ENCODE measurements at places on chromosomes 5 and 9.
A peak's percentile ranks its signal among the peaks of the same experiment; 100 is the strongest.

DNA sequence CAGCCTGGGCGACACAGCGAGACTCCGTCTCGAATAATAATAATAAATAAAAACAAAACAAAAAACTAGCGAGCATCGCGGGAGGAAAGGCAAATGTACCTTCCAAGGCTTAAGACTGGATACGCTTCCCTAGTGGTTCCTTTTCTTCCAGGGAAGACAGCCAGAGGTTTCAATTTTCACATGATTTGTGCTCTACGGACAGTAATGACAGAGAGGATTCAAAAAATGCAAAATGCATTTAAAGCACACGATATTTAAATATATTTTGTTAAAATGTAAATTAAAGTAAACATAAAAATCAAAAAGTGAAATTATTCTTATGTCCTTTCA lies 4.3 kb upstream of the TRIM41 start:
- DNase-seq, result no peak

DNA sequence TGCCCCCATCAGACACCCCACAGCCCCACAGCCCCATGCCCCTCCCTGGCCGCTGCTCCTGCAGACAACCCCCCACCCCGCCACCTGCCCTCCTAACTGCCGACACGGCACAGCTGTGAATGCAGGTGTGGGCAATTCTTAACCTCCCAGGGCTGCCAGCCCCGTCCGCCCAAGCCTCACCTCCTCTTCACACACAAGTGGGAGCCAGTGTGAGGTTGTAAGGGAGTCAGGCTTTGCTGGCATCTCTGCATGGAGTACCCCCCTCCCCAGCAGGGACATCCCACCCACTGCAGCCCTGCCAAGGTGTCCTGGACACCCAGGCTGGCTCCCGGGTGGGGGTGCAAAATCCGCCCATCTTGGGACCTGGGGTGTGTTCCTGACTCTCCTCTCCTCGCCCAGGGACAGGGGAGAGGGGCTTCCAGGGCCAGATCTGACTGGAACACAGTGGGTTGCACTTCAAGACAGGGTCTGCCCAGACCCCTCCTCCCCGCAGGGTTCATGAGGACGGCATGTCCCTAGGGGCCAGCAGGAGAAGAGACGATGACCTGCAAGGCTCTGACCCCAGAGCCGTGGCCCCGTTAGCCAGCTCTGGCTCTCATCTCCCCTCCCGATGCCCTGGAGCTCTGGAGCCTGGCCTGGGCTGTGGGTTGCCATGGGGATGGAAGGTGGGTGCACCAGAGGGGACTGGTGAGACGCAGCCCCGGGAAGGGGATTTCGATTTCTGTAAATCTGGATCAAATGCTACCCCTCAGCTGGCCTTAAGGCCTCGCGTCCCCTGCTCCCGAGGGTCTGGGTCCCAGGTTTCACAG lies 34.4 kb downstream of the SARDH start:
- no peak for DNase-seq

GRCh38 chr9:93579711-93580516 lies 3.5 kb downstream of the PHF2 start:
- no peak for DNase-seq

DNA sequence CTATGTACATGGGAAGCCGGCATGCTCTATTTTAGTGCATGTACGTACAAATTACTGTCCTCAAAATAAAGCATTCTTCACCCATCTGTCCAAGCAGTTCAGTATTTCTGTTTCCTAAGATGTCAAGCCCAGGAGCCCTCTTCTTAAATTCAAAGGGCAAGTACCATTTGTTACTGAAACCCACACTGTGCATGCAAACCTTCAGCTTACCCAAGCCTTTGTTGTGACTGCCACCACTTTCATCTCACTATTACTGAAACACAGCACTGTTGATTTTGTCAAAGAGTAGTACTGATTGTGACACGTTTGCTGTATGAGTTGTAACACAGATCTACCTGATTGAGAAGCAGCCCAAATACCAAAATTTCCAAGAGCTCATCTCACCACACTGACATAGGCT lies 390.4 kb upstream of the IZUMO3 start:
- DNase-seq, result no peak

DNA sequence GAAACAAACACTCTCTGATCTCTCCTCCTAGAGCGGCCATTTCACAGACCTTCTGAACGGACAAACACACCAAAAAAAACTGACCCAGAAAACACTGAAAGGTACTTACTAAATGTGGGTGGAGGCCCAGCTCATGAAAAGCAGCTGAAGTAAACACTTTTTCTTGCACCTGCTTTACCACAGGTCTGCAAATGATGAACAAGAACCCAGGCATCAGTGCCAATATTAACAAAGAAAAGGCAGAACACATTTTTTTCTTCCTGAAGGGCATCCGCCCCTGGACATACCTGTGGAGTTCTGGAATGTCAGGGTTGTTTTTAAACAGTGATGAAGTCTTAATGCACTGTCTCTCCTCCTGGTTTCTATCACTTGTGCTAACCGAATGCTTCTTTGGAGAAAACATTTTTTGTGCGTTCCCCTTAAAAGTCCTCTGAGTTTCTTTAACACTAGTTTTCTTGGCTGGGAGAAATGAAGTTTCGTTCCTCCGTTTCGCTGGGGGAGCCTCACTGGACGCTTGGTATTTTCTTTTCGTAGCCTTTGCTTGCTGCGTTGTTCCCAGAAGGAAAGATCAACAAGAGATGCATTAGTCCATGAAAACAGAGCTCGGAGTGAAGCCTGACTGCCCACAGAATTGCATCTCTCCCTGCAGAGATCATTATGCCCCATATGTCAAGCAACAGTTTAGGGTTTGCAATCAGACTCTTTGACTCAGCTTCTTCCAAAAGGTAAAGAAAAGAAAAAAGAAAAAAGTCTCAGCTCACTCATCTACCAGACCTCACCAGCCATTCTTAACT lies 7.4 kb downstream of the DDX31 start:
- no peak for DNase-seq

DNA sequence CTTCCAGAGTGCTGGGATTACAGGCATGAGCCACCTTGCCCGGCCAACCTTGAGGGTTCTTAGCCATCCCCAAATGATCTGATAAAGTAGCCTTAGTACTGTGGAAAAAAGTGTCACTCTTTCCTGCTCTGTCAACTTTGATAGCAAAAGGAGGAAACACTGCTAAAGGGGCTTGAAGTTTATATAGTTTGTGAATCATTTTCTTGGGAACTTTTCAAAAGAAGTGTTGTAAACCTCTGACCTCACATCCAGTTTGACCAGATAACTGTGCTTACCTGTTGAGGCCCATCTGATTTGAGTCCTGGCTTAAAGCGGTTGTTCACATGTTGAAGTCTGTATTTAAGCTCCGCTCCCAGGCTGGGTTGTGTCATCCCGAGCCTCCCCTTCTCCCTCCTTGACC lies 303.3 kb downstream of the DOCK8 start:
- no peak for DNase-seq

GRCh38 chr5:75365740-75366139 lies 28.7 kb downstream of the HMGCR start:
- DNase-seq, result no peak

DNA sequence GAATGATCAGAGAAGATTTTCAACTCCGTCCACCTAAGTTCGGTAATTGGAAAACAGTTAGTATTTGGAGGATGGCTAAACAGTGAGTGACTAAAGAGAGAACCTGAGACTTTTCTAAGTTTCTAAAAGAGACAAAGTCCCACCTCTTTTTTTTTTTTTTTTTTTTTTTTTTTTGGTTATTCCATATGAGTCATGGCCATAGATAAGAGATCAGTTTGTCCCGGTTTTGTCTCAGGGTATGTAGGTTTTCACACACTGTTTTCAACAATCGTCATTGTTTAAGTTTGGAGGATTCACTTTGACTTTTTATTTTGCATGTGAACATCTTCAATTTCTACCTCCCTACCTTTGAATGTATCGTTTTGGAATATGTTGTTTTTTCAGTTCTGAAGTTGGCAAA lies 85.9 kb downstream of the NTRK2 start:
- DNase-seq, result peak; percentile 51

DNA sequence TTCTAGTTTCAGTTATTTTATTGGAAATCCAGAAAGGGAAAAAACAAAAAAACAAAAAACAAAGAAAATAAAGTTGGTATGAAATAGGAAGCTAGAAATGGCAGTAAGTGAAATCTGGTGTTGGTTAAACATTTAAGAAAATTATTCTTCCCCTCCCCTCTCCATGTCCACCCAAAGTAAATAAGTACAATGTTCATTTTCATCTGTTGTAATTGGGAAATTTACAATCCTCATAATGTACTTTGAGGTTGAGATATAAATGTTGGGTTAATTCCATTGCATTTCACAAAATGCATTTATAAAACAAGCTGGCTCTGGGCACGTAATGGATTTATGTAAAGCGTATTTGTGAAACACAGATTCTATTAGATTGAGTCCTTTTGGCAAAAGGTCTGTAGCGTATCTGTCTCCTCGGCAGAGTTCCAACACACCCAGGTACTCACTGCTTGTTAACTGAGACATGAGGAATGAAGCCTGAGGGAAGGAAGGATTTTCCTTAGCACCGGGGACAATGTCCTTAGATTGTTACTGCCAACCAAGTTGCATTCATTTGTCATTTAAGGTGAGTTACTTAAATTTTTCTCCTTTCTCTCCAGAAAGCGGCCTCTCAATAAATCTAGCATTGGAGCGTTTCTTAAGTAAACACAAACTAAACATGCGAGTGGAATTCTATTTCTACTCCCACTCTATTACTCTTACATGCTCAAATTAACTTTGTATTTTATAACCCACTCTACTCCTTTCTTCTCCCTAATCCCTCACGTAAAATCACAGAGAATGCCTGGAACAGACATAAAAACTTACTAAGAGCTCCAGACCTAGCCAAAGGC lies 912.3 kb upstream of the WWC1 start:
- DNase-seq, result no peak

DNA sequence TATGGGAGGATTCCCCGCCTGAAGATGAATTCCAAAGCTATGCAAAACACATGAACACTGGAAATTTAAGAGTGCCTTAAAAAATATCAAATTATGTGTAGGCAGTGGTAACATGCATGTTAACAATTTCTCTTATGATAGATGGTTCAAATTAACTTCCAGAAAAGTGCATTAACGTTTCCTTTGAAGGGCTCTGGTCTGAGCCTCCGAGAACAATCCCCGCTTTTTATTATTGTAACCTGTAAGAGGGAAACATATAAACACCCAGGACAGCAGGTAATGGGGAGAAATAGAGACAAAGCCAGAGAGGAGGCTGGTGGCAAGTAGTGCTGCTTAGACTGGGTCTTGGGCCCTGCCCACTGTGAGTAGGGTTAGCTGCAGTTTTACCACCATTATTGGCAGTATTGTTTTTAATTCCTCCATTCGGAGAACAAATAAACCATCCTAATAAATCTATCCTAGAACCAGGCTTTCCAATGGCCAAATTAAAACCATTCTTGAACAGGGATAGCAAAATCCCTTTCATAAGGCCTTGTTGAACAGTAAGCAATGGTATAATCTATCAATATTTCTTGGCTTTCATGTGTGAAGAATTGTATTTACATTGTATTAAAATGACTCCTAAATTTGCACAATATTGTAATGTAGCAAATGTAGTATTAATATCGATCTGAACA lies 6.3 kb downstream of the NR2F1 start:
- DNase-seq, result no peak

GRCh38 chr9:30928045-30928444 lies 1456.4 kb upstream of the ACO1 start:
- DNase-seq, result no peak

GRCh38 chr9:26262421-26263107 lies 584.3 kb upstream of the TUSC1 start:
- no peak for DNase-seq

GRCh38 chr5:84378420-84378819 lies 6.3 kb downstream of the EDIL3 start:
- DNase-seq, result no peak

DNA sequence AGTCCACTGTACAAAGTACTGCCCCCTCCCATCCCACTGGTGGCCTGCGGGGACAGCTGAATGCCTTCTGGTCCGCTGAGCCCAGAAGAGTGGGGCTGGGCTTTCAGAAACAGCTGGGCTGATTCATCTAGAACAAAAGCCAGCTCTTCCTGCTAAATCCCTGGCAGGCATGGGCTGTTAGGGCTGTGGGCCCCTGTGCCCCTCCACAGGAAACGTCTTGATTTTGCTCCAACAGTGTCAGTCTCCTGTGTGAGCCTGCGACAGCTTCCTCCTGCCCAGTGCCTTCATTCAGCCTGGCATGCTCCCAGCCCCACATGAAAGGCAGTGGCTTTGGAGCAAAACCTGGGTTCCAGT lies 6.9 kb upstream of the GSN start:
- no peak for DNase-seq

- DNase-seq, result no peak
Measured at GRCh38 chr5:111494355-111494999, 17.9 kb downstream of the STARD4 start.

GRCh38 chr5:53463909-53464621 lies 16.4 kb upstream of the FST start:
- no peak for DNase-seq

DNA sequence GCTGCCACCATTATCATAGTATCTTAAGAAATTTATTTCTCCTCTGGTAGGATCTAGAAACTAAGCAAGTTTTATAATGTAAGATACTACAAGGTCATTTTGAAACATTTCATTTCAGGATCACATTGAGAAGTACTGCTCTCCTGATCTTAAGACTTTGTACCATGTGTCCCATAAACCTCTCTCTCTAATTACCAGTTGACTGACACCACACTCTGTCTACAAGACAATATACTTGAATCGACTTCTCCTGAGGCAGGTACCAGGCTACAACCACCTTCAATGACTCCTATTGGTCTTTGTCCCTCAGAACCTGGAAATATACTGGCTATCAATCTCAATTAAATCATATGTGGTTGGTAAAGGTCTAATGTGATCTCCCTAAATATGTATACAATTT lies 597.0 kb downstream of the PTPRD start:
- no peak for DNase-seq

DNA sequence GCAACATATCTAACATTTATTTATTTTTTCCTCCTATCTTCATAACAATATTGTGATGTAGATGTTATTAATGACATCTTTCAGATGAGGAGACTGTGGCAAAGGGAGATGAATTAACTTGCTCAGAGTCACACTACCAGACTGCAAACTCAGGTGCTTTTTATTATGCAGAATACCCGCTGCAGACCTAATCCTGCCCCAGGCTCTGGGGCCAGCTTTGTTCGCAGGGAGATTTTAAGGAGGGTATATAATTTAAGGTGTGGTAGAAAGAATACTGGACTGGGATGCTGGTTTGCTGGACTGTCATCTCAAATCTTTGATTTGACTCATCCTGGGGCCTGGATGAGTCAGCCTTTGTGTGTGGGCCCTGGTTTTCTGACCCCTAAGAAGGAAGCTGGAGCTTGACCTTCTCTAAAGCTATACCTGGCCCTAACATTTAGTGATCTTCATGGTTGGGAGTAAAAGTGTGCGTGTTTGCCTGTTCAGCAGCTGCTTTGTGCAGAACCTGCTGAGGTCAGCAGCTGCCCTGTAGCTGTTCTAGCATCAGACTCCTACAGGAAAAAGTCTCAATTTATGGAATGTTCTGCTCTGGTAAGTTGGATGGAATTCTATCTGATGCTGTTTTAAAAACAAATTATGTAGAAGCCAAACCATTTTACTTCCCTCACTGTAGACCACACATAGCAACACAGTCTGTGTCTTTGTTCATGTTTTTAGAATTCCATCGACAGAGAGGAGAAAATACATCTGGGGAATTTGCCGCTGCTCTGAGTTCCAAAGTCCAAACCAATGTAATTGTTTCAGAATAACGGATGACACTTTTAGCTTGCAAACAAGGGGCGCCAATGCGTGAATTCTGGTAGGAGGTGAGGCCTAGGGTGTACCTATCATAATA lies 4.5 kb downstream of the SLC36A1 start:
- peak; percentile 40 for DNase-seq

GRCh38 chr5:34604119-34604675 lies 51.9 kb upstream of the RAI14 start:
- no peak for DNase-seq

Data from activated CD4-positive, alpha-beta T cell treated with anti-CD3 and anti-CD28 coated beads, Interleukin-2, Interleukin-6, amounts not matched to agents 100 ng/mL and 50 ng/mL, durations not matched to agents 16 hours and 8 hours (primary cell).